B cell (primary cell): ENCODE measurements at places on chromosomes 12 and 14.
A peak's percentile ranks its signal among the peaks of the same experiment; 100 is the strongest.

GRCh38 chr12:51814311-51815088 lies 34.0 kb downstream of the FIGNL2 start:
- H3K36me3 ChIP-seq: no peaks in the 10 kb centered on the region
- peak overlapping the region; percentile 35 for H3K4me3 ChIP-seq
- peaks cover 9% of the 10 kb centered on the region for H3K4me1 ChIP-seq

- no peak for DNase-seq
- H3K27me3 ChIP-seq: peaks cover 5% of the 10 kb centered on the region
- H3K27ac ChIP-seq: no peak overlapping the region
- H3K4me1 ChIP-seq: no peaks in the 10 kb centered on the region
Observed at GRCh38 chr12:30896461-30896860, 30.1 kb upstream of the TSPAN11 start.

DNA sequence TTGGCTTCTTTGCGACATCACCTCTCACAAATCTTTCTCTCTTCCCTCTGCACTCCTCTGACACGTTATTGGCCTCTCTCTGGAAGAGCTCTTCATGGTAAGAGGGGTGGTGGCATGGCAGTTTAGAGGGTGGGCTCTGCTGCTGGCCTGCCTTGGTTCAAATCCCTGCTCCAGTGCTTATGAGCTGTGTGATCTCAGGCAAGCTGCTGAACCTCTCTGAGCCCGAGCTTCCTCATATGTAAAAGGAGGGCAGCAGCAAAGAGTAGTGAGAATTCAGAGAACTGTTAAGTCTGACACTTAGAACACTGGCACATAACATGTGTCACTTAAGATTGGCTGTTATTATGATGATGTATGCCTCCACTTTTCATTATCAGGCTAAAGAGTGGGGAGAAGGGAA lies 118.3 kb downstream of the RBM19 start:
- DNase-seq: no peak
- H3K27me3 ChIP-seq: no peaks in the 10 kb centered on the region
- no peak overlapping the region for H3K27ac ChIP-seq
- H3K4me3 ChIP-seq: no peak overlapping the region
- H3K4me1 ChIP-seq: no peaks in the 10 kb centered on the region

DNA sequence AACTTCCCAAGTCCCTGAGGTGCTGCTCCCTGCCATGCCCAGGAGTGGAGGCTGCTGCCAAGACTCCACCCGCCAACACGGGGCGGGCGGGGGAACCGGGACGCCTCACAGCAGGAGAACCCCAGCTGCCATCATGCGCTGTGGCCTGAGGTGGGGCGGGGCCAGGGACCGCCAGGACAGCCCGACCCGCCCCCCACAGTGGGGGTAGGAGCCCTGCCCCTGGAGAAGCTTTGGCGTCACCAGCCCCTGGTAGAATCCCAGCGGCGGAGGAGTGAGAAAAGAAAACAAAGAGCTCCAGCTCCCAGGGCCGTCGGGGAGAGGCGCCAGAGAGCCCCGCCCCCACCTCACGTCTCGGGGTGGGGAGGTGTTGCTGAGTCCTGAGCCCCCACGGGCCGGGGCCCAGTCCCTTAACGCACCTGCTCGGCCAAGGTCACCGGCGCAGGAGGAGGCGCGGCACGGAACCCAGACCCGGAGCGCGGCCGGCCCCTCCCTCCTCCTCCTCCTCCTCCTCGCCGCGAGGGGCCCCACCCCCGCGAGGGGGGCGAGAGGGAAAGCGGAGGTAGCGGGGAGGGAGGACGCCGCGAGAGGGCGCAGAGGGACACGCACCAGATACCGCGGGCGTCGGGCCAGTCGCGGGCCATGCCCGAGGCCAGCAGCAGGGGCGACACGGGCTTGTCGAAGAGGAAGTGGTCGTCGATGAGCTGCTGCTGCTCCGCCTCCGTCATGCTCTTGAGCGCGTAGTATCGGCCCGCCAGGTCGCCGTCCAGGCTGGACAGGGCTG lies 1.8 kb downstream of the CKB start:
- H3K36me3 ChIP-seq: no peaks in the 10 kb centered on the region
- no peak overlapping the region for H3K27ac ChIP-seq
- DNase-seq: peak; percentile 85
- peak overlapping the region; percentile 75 for H3K4me3 ChIP-seq
- peaks cover 32% of the 10 kb centered on the region for H3K27me3 ChIP-seq
- peaks cover 31% of the 10 kb centered on the region for H3K4me1 ChIP-seq

DNA sequence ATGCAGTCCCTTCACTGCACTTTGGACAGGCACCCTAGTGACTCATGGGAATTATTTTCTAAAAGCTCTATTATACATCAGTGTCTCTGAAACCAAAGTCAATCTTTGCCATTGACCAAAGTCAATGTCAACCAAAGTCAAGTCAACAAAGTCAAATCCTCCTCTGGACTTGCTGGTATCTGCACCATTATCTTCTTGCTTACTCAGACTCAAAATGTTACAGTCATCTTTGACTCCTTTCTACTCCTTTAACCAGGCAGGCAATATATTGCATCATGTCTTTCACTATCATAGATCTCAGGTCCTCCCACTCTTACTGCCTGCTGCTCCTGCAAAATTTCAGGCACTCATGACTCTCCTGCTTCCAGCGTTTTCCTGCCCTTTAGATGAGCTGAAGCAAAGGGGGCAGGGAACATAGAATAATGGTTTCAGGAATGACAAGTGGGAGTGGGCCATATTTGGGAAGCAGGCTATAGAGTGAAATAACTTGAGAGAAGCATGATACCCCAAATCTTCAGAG lies 39.2 kb downstream of the IGF1 start:
- H3K4me1 ChIP-seq: no peaks in the 10 kb centered on the region
- no peak overlapping the region for H3K27ac ChIP-seq
- no peaks in the 10 kb centered on the region for H3K36me3 ChIP-seq
- DNase-seq: no peak
- no peaks in the 10 kb centered on the region for H3K27me3 ChIP-seq

- H3K27ac ChIP-seq: peak overlapping the region; percentile 29
- H3K27me3 ChIP-seq: no peaks in the 10 kb centered on the region
- H3K4me1 ChIP-seq: no peaks in the 10 kb centered on the region
- peaks cover 8% of the 10 kb centered on the region for H3K36me3 ChIP-seq
- peak overlapping the region; percentile 37 for H3K4me3 ChIP-seq
Observed at GRCh38 chr14:105918496-105919262, 392.3 kb downstream of the TMEM121 start.

GRCh38 chr12:125121106-125121505 lies 55.9 kb downstream of the AACS start:
- no peaks in the 10 kb centered on the region for H3K4me1 ChIP-seq
- H3K36me3 ChIP-seq: no peaks in the 10 kb centered on the region
- H3K27ac ChIP-seq: no peak overlapping the region
- H3K4me3 ChIP-seq: no peak overlapping the region
- no peaks in the 10 kb centered on the region for H3K27me3 ChIP-seq

DNA sequence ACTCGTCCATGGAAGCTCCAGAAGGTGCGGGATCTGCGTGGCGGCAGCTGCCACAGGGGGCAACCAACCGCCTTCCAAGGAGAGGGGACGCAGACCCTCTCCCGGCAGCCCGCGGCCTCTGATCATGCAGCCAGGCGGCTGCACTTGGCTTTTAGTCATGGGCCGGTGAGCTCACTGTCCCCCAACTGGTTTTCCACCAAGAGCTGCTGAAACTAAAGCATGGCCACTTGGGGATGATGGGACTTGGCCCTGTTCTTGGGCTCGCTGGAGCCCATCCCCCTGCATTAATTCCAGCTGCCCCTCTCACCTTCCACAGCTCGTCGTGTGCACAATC lies 39.1 kb downstream of the CCDC85C start:
- H3K4me1 ChIP-seq: no peaks in the 10 kb centered on the region
- H3K4me3 ChIP-seq: no peak overlapping the region
- no peaks in the 10 kb centered on the region for H3K27me3 ChIP-seq
- H3K27ac ChIP-seq: no peak overlapping the region

- no peaks in the 10 kb centered on the region for H3K36me3 ChIP-seq
- H3K4me1 ChIP-seq: no peaks in the 10 kb centered on the region
- H3K27me3 ChIP-seq: no peaks in the 10 kb centered on the region
Observed at GRCh38 chr12:97757481-97758193, 295.0 kb downstream of the RMST start.

- H3K36me3 ChIP-seq: peaks cover 1% of the 10 kb centered on the region
- H3K4me1 ChIP-seq: peaks cover 32% of the 10 kb centered on the region
- H3K4me3 ChIP-seq: no peak overlapping the region
- H3K27me3 ChIP-seq: no peaks in the 10 kb centered on the region
Observed at GRCh38 chr14:93212432-93212831, 5.4 kb downstream of the UBR7 start.

DNA sequence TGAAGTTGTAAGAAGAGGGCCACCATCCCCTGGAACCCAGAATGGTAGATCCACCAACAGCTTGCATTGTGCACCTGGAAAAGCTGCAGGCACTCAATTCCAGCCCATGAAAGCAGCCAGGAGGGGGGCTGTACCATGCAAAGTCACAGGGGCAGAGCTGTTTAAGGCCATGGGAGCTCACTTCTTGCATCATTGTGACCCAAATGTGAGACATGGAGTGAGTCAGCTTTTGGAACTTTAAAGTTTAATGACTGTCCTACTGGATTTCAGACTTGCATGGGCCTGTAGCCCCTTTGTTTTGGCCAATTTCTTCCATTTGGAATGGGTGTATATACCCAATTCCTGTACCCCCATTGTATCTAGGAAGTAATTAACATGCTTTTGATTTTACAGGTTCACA lies 50.8 kb downstream of the SLC16A7 start:
- H3K4me3 ChIP-seq: no peak overlapping the region
- H3K36me3 ChIP-seq: no peaks in the 10 kb centered on the region
- no peaks in the 10 kb centered on the region for H3K4me1 ChIP-seq
- H3K27ac ChIP-seq: no peak overlapping the region

- H3K4me1 ChIP-seq: no peaks in the 10 kb centered on the region
- no peak for DNase-seq
- no peak overlapping the region for H3K27ac ChIP-seq
- H3K27me3 ChIP-seq: no peaks in the 10 kb centered on the region
- H3K36me3 ChIP-seq: no peaks in the 10 kb centered on the region
Observed at GRCh38 chr14:99930420-99931274, 134.6 kb upstream of the EVL start.
